H9 (cell line): ENCODE measurements at places on chromosomes 3 and 15. TPM values are rescaled to one million over a fixed set of nuclear protein-coding genes. Genes with fewer than 3 reads are reported as not detected.
A peak's percentile ranks its signal among the peaks of the same experiment; 100 is the strongest.

DNA sequence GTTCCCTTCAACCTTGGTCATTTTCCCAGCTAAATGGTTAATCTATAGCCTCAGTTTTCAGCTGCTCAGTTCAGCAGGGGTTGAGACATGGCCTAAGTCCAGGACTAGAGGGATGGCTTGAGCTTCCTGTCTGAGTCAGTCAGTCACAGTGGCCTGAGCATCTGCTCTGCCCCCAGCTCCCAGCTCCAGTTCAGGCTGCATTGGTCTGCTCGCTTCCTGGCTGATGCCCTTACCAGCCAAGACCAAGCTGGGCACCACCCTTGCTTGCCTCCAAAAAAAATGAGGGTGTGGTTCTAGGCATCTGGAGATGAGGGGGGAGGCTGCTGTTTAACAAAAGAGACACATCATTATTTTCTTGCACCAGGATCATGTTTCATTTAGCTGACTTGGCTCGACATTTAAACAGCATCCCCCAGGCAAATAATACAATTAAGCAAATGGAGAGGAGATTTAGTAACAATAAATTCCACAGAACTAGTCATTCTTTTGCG lies 70.7 kb downstream of the WNT5A start:
- no peaks in the 10 kb centered on the region for H3K4me1 ChIP-seq
- H3K4me3 ChIP-seq = no peak overlapping the region
- no peaks in the 10 kb centered on the region for H3K27me3 ChIP-seq
- no peaks in the 10 kb centered on the region for H3K36me3 ChIP-seq
- no peak for DNase-seq

DNA sequence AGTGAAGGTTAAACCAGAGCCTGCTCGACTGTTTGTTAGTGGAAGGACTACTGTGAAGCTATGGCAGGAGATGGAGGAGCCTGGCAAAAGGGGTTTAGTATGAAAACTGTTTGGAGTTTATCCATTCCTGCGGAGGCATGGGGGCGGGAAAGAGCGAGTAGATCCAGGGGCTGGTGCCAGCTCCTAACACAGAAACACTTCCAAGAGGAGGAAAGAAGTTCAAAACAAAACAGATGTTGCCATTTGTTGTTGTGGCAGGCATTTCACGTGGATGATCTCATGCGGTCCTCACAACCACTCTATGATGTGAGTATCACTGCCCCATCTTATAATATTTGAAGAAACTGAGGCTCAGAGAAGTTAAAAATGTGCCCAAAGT lies 30.7 kb upstream of the KY start:
- H3K4me3 ChIP-seq = no peak overlapping the region
- no peak overlapping the region for H3K27ac ChIP-seq
- no peak for DNase-seq
- peaks cover 4% of the 10 kb centered on the region; the same call in 1 of the 2 replicates for H3K27me3 ChIP-seq
- no peaks in the 10 kb centered on the region for H3K4me1 ChIP-seq

DNA sequence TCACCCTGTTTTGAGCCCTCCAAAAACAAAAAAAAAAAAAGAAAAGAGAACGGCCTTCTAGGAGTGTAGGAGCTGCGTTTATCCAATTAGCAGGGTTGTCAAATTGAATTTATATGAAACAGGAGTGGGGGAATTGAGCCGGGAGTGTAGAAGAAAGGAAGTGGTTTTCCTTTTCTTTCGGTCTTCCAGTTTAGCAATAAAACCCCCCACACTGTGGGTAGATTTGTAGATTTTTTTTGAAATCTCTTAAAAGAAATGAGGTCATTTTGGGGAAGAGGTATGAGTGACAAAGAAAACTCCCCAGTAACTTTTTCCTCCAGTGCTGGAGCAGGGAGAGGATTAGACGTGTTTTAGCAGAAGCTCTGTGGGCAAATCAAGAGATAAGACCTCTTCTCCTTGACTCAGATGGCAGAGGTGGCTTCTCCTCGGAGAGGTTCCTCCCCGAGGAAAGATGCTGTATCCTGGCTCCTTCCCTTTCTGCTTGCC lies 30.8 kb downstream of the BOC start:
- H3K36me3 ChIP-seq = no peaks in the 10 kb centered on the region
- peak; percentile 19 for DNase-seq
- peaks cover 13% of the 10 kb centered on the region; the same call in 1 of the 2 replicates for H3K4me1 ChIP-seq
- no peaks in the 10 kb centered on the region for H3K27me3 ChIP-seq
- H3K27ac ChIP-seq = no peak overlapping the region

DNA sequence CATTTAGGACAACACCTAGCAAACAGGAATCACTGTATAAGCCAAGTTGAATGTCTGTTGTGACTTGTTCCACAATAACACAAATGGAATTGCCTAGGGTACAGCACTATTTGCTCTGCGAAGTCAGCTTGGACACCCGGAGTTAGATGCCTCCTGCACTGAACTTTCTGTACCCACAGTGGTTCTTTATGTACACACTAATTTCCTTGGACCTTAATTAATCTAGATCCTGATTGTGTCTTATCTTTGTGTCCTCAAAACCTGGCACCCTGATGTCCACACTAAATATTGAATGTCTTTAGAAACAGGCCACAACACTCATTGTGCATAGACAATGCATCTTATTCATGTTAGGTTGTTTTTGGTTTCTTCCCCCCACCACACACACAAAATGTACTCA lies 278.9 kb upstream of the NR2F2 start:
- 0 out of 3 replicates have a peak overlapping the region, but pooled peaks have one; percentile 20 for H3K4me3 ChIP-seq
- no peak for DNase-seq
- H3K27ac ChIP-seq = no peak overlapping the region
- H3K4me1 ChIP-seq = no peaks in the 10 kb centered on the region
- H3K36me3 ChIP-seq = no peaks in the 10 kb centered on the region

- no peak overlapping the region for H3K4me3 ChIP-seq
- no peak overlapping the region for H3K27ac ChIP-seq
- H3K27me3 ChIP-seq = no peaks in the 10 kb centered on the region
Observed at GRCh38 chr3:28867836-28868235, 413.0 kb upstream of the RBMS3 start.

- no peak overlapping the region for H3K27ac ChIP-seq
- H3K27me3 ChIP-seq = no peaks in the 10 kb centered on the region
- no peaks in the 10 kb centered on the region for H3K36me3 ChIP-seq
- H3K4me1 ChIP-seq = no peaks in the 10 kb centered on the region
- H3K4me3 ChIP-seq = no peak overlapping the region
Observed at GRCh38 chr3:115761927-115762305, 138.6 kb downstream of the GAP43 start.

- H3K36me3 ChIP-seq = no peaks in the 10 kb centered on the region
- H3K27me3 ChIP-seq = no peaks in the 10 kb centered on the region
- no peak overlapping the region for H3K27ac ChIP-seq
- no peaks in the 10 kb centered on the region for H3K4me1 ChIP-seq
Observed at GRCh38 chr15:92848852-92849598, 51.1 kb upstream of the CHD2 start.

GRCh38 chr15:88704791-88705768 lies 66.3 kb downstream of the ISG20 start:
- H3K4me3 ChIP-seq = peak overlapping the region; percentile 60
- no peaks in the 10 kb centered on the region for H3K4me1 ChIP-seq
- peaks cover 3% of the 10 kb centered on the region; the same call in 1 of the 2 replicates for H3K27me3 ChIP-seq
- DNase-seq = peak; percentile 62
- H3K27ac ChIP-seq = no peak overlapping the region
- no peaks in the 10 kb centered on the region for H3K36me3 ChIP-seq

- no peak overlapping the region for H3K27ac ChIP-seq
- no peaks in the 10 kb centered on the region for H3K27me3 ChIP-seq
- H3K4me3 ChIP-seq = no peak overlapping the region
Observed at GRCh38 chr15:25990220-25990619, 127.1 kb upstream of the ATP10A start.

DNA sequence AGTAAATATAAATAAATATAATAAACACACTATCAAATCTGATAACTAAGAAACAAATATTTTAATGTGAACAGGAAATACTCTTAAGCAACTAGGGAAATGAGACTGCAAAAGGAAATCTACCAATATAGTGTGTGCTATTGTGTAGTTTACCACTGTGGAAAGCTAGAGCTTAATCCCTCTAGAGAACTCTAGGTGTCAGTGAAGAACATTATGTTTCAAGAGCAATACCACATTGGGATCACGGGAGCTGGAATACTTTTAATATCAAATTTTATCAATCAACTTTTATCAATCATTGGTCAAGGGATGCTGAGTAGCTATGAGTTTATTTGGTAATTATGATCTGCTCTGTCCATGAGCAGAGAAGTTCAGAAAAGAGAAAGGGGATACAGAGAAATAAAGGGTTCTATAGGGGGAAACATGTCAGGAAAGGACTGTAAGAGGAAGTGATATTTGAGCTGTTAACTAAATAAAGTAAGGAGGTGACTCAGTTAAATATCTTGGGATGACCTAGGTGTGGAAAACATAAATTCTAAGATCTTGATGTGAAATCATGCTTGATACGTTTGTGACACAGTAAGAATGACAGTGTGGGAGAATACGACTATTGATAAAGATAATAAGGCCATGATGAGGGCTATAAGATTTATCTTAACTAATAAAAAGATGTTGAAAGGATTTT lies 762.2 kb upstream of the ALCAM start:
- no peak for DNase-seq
- H3K4me3 ChIP-seq = no peak overlapping the region
- no peaks in the 10 kb centered on the region for H3K4me1 ChIP-seq
- no peaks in the 10 kb centered on the region for H3K27me3 ChIP-seq
- no peaks in the 10 kb centered on the region; the same call in 1 of the 2 replicates for H3K36me3 ChIP-seq
- no peak overlapping the region for H3K27ac ChIP-seq

DNA sequence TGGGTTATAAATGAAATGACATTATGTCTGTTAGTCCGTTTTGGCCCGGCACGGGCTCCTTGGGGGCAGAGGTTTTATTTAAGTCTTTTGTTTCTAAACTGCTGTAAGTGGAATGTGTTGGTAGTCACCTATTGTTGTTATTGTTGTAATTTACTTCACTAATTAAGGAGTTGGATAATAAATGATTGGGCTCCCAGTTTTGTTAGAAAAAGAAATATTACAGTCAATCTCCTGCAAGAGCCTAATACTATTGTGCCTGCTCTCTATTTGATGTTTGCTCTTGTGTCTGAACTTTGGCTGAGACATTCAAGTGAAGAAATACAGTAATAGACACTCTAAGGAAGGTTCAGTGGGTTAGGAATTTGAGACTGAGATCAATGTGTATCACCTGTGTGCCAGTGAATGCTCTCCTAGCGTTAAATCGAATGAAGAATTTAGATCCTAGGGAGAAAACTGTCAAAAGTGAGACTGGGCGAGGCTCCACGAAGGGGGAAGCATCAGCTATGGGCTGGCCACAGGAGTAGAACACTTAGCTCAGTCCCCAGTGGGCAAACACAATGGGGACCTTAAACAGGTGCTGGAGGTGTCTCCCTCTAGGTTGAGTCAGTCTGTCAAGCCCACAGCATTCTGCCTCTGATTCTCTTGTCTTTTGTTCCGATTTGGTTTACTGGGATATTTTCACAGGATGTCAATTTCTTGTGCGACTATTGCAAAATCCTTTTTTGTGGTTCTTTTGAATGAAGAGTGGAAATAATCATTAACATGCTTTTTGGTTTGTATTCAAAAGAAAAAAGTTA lies 1.2 kb downstream of the ROBO2 start:
- H3K4me1 ChIP-seq = peaks cover 5% of the 10 kb centered on the region; the same call in 1 of the 2 replicates
- DNase-seq = no peak

- no peaks in the 10 kb centered on the region for H3K27me3 ChIP-seq
- H3K4me1 ChIP-seq = no peaks in the 10 kb centered on the region
- no peak overlapping the region for H3K27ac ChIP-seq
- H3K36me3 ChIP-seq = no peaks in the 10 kb centered on the region
Observed at GRCh38 chr3:85979034-85979433, 1011.9 kb downstream of the VGLL3 start.

GRCh38 chr15:53457479-53457878 lies 302.0 kb downstream of the WDR72 start:
- H3K27me3 ChIP-seq = no peaks in the 10 kb centered on the region
- H3K4me1 ChIP-seq = no peaks in the 10 kb centered on the region
- no peak for DNase-seq
- no peak overlapping the region for H3K4me3 ChIP-seq
- H3K27ac ChIP-seq = no peak overlapping the region
- H3K36me3 ChIP-seq = no peaks in the 10 kb centered on the region

DNA sequence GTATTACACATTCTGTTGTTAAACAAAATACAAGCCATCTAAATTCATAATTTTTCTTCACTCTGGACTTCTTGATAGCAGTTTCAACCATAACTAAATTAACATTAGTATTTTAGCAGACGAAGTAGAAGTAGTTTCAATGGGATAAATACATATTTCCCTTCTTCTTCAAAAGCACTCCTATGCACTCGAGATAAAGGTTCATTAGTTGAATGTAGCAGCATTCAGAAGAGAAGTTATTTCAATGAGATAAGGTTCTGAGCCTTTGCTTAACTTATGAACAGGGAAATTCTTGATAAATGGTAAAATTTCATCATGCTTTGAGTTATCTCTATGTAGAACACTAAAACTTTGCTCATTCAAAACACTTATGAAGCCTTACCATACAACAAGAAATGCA lies 11.8 kb downstream of the TM4SF18 start:
- no peak overlapping the region for H3K4me3 ChIP-seq
- H3K27ac ChIP-seq = no peak overlapping the region
- H3K36me3 ChIP-seq = peaks cover 2% of the 10 kb centered on the region; the same call in 1 of the 3 replicates
- peaks cover 4% of the 10 kb centered on the region for H3K4me1 ChIP-seq
- no peaks in the 10 kb centered on the region for H3K27me3 ChIP-seq

- H3K4me1 ChIP-seq = no peaks in the 10 kb centered on the region
- no peak overlapping the region for H3K27ac ChIP-seq
- no peaks in the 10 kb centered on the region for H3K36me3 ChIP-seq
- H3K27me3 ChIP-seq = no peaks in the 10 kb centered on the region
- DNase-seq = no peak
Observed at GRCh38 chr3:182375916-182376315, 417.4 kb upstream of the ATP11B start.

- DNase-seq = no peak
- H3K27ac ChIP-seq = no peak overlapping the region
- no peaks in the 10 kb centered on the region for H3K27me3 ChIP-seq
- no peaks in the 10 kb centered on the region for H3K4me1 ChIP-seq
- H3K36me3 ChIP-seq = no peaks in the 10 kb centered on the region; the same call in 2 of the 3 replicates
- no peak overlapping the region for H3K4me3 ChIP-seq
Observed at GRCh38 chr3:143737065-143737464, 111.2 kb downstream of the SLC9A9 start.

DNA sequence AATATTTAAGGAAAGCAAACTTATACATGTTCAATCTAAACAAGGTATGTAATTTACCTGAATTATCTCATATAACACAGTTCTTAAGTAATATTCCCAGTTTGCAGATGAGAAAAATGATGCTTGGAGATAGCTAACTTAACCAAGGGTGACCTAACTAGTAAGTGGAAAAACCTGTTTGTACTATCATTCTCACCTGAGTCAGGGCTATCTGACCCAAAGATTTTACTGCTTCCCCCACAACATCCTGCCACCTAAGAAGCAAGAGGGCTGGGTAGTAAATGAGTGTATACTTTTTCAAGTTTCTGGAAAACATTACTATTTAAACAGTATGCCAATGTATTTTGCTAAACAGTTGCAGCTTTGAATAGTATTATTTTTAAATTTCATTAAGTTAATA lies 10.6 kb downstream of the TP63 start:
- H3K27ac ChIP-seq = no peak overlapping the region
- no peaks in the 10 kb centered on the region; the same call in 2 of the 3 replicates for H3K36me3 ChIP-seq
- DNase-seq = no peak

The TRIM42 gene
- not detected in 2 replicates for total RNA-seq

The TRIM71 gene
- 364 and 376 TPM in 2 replicates for total RNA-seq

The IGSF10 gene
- total RNA-seq = 0.13 and 0.20 TPM in 2 replicates

The ISL2 gene
- total RNA-seq = 0.15 and 0.33 TPM in 2 replicates

The POLQ gene
- 14.7 and 15.4 TPM in 2 replicates for total RNA-seq

The SUSD5 gene
- total RNA-seq = 4.5 and 4.9 TPM in 2 replicates
